ENCODE measurements at places on chromosomes 5 and 9.
A peak's percentile ranks its signal among the peaks of the same experiment; 100 is the strongest.

DNA sequence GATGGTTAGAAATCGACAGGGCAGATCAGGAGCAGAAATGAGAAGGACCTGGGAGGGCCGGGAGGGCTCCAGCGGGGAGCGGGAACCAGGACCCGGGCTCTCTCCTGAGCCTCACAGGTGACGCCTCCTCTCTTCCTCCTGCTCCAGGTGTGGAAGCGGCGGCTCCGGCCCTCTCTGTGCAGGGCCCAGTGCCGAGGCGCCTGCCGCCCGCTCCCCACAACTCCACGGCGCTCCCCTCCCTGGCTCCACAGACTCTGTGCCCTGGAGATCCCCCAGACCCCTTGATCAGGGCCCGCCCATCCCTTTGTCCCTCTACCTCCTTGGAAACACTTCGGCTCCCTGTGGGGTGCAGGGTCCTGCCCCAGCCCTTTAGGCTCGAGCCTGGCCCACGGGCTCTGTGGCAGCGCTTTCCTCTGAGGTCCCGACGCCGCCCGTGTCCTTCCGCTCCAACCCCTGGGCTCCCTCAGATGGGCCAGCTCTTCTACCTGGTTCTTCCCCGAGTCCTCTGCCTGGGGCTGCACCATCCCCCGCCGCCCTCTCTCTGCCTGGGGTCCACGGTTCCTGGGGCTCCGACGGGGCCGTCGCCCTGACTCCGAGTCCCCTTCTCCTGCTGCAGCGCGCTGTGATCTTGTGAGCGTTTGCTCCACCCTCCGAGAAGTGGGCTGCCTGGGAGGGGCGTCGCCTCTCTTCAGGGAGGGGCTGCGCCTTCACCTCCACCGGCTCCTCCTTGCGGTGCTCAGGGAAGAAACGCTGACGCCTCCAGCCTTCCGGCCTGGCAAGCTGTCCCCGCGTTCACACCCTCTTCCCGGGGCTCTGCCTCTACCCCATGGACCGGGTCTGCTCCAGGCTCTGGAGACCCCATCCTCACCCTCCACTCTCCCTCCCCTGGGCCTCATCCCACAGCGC is 22.4 kb upstream of the SLC6A3 start:
- no peak for DNase-seq

- DNase-seq = no peak
Measured at GRCh38 chr5:173198049-173198448, 37.0 kb downstream of the NKX2-5 start.

- no peak for DNase-seq
Measured at GRCh38 chr5:82854956-82855355, 222.2 kb downstream of the TMEM167A start.

- DNase-seq = no peak
Measured at GRCh38 chr9:98992107-98992884, 48.6 kb downstream of the COL15A1 start.

- DNase-seq = no peak
Measured at GRCh38 chr9:76219560-76220151, 174.6 kb downstream of the RFK start.

DNA sequence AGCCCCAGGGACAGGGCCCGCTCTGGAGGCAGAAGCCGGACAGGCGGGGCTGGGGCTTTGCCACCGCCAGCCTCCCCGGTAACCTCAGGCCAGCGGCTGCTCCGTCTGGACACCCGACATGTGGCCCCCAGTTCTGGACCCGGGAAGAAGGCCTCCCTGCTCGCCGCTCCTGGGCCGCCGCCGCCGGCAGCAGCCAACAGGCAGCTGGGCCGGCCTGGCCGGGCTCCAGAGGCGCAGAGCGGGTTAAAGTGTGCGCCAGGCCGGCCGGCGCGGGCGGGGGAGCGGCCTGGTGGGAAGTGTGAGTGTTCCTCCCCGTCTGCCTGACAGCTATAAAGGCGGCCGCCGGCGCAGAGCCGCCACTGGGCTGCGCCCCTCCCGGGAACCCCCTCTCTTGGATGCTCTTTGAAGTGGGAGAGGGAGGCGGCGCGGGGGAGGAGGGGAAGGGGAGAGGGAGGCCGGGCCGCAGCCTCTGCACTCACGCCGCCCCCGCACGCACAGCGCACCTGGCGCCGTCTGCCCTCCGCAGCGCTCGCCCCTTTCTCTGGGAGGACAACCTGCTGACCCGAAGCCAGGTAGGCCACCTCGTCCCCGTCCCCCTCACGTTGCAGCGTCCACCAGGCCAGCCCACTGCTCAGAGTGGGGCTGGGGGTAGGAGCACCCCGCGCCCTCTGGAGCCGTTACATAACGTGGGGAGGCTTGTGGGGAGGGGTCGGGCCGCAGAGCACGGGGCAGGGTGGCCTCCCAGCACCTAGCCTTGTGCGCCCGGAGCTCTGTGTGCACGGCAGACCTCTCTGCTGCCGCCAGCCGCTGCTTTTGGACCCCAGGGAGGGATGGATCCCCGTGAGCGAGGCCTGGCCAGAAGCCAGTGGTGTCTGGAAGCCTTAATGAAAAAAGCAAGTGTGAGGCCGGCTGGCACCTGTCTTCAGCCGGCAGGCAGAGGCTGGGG is at the start of gene ADAMTSL2:
Gene ADAMTSL2, plus strand, starts transcription at position 359 of the 946 bp plus-strand sequence. CDS start 2,009 bp downstream, outside the sequence.
- DNase-seq = no peak

DNA sequence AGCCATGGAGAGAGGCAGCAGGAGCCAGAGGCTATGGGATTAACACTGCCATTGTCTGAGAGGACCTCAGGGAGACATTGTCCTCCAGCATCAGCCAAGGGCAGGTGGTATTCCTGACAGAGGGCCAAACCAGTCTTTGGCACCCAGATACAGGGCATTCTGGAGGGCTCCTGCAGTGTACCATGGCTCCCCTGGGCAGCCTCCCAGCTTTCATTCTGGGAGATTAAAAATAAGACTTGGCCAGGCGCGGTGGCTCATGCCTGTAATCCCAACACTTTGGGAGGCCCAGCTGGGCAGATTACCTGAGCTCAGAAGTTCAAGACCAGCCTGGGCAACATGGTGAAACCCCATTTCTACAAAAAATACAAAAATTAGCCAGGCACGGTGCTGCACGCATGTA is 4.2 kb downstream of the MTAP start:
- no peak for DNase-seq

DNA sequence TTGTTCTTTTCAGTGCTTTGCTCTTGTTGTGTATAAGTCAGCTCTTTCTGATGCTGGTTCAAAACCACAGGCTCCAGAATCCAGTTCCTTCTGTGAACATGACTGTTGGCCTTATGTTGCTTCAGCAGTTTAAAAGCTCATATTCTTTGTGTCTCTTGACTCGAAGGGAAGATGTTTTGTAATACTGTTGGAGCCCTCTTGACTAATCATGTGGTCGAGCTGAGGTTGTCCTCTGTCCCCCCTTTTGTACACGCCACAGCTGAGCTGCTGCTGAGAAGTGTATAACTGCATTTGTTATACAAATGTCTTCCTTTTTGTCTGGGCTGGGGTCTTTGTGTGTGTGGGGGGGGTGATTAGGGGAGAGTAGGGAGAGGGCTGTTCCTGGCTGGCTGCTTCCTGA is 35.8 kb downstream of the SLC36A1 start:
- DNase-seq = peak; percentile 99

DNA sequence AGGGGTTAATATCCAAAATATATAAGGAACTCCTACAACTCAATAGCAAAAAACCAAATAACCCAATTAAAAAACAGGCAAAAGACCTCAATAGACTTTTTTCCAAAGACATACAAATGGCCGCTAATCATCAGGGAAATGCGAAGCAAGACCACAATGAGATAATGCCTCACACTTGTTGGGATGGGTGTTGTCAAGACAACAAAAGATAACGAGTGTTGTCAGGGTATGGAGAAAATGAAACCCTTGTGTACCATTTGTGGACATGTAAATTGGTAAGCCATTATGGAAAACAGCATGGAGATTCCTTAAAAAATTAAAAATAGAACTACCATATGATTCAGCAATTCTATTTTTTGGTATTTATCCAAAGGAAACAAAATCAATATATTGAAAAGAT is 620.2 kb downstream of the ACTL7B start:
- no peak for DNase-seq

- DNase-seq = no peak
Measured at GRCh38 chr9:129183495-129184218, 5.6 kb upstream of the IER5L start.

DNA sequence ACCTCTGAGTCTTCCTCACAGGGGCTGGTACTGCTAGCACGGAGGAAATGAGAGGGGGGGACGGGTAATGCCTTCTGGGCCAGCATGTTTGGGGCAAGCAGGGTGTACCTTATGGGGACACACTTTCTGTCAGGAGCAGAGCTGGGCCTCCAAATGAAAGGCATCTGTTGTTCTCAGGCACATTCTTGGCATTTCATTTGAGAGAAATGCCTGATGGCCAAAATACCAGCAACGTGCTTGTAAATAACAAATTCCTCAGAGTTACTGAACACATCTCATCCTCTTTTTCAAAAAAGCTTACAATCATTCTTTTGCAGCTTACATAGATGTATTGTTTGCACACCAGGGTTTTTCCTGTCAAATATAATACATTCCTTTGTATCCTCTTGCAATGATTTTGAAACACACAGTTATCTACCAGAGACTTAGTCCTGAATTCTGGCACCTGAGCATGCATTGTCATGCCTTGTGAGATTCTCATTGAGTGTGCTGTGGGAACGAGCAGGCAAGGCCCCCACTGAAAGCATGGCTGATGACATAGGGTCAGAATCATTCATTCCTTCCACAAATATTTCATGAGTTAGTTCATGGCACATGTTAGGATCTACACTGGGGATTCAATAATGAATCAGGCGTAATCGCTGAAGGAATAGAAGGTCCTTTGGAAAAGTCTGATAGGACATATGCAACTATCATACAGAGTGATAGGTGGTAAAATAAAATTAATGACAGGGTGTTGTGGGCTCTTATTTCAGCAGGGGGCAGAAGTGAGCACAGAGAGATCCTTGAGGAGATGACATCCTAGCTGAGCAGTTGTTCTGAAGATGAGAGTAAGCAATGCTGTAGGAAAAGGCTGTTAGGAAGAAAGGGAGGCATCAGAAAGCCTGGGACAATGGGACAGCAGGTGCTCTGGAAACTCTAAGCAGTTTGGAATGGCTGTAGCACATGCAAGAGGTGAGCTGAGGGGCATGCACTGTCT is 260.9 kb upstream of the TUT7 start:
- no peak for DNase-seq

- DNase-seq = no peak
Measured at GRCh38 chr5:127011153-127011552, 19.2 kb downstream of the MARCHF3 start.

DNA sequence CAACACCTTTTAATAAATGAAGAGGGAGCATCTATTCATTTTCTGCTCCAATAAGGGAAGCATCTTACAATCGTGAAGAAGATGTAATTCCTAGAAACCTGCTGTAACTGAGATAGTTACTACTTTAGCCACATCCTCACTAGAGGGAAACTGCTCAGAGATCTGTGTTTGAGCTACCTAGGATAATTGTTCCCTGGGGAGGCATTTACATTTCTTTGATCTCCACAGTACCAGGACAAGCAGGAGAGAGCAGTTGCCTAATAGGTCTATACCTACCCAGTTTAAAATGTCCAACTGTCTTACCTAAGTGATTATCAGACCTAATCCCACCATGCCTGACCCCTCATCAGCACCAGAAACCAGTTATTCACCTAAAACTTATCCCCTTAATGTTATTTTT is 196.9 kb downstream of the TUSC1 start:
- DNase-seq = no peak

DNA sequence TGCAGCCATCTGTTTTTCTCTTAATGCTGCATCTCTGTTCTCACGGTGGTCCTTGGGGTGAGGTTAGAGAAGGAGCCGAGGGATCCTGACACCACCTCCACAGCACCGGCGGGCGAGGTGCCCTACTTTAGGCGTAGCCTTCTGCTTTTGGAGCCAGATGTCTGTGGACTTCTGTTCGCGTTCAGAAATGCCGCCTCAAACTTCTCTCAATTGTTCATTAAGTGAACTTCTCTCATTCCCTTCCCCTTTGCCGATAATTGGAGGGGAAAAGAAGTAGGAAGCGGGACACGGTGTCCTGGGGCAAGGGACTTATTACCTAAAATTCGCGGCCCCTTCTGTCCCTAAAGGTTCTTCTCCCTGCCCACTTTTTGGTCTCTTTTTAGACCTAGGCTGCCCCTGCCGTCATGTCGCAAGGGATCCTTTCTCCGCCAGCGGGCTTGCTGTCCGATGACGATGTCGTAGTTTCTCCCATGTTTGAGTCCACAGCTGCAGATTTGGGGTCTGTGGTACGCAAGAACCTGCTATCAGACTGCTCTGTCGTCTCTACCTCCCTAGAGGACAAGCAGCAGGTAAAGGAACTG is 455 bp downstream of the KIF20A start:
- DNase-seq = no peak

DNA sequence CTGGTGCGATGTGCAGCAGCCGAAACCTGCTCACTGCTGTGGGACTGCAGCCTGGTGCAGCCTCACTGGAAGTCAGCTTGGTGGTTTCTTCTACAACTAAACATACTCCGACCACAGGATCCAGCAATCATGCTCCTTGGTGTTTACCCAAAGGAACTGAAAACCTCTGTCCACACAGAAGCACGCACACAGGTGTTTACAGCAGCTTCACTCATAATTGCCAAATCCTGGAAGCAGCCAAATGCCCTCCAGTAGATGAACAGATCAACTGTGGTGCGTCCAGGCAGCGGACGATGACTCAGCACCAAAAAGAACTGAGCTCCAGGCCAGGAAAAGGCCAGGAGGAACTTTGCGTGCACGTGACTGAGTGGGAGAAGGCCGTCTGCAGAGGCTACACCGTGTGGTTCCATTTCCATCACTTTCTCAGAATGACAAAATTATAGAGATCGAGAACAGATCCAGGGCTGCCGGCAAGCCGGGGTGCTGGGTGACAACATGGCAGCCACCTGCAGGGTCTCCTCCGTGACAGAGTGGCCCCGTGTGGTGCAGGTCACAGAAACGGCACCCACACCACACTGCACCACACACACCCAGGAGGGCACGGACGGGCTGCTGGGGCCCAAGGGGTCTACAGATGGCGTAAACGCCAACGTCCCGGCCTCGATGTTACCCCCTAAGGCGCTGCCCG is 23.1 kb upstream of the NSMF start:
- DNase-seq = peak; percentile 55

DNA sequence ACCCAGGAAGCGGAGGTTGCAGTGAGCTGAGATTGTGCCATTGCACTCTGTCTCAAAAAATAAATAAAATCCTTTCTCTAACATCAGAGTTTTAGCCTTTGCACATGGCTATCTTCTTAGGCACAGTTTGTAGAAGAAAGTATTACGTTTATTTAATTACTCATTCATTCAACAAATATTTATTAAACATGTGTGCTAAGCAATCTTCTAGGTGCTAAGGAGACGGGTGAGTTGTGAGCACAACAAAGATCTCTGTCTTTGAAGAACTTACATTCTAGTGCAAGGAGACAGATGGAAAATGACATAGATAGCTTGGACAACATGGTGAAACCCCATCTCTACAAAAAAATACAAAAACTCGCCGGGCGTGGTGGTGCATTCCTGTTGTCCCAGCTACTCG is 122.3 kb upstream of the MYO10 start:
- no peak for DNase-seq

- no peak for DNase-seq
Measured at GRCh38 chr9:129223551-129224208, 45.6 kb upstream of the IER5L start.
